ENCODE measurements at places on chromosomes 13 and 19. TPM values are rescaled to one million over a fixed set of nuclear protein-coding genes. Genes with fewer than 3 reads are reported as not detected.

- H3K4me3 ChIP-seq = no peak overlapping the region
- no peak overlapping the region for H3K27ac ChIP-seq
- no peak for DNase-seq
- no peaks in the 10 kb centered on the region for H3K27me3 ChIP-seq
- H3K36me3 ChIP-seq = no peaks in the 10 kb centered on the region
These were observed 50.5 kb downstream of the RFC3 start for GRCh38 chr13:33868343-33868994.

DNA sequence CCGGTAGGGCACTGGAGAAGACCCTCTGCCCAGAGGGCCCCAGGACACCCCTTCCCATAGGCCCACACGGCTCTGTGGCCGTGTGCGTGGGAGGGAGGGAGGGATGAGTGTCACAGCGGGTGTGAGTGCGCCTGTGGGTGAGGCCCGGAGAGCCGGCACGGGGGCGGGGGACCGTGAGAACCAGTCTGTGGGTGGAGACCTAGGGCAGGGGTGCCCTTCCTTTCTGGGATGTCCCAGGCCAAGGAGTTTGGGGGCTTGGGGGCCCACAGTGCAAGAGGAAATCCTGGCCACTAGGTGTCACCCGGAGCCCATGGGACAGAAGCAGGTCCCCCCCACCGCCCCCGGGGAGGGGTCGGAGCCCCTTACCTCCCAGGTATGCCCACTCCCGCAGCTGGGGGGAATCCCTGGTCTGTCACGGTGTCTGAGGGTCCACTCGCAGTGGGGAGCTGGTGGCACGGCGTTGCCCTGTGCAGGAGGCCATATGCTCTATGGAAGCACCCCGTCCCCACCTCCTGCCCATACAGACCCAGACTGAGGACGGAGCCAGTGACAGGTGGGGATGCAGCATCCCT lies 16.0 kb upstream of the SLC7A10 start:
- no peak for DNase-seq
- no peaks in the 10 kb centered on the region for H3K4me1 ChIP-seq
- H3K27ac ChIP-seq = no peak overlapping the region
- H3K27me3 ChIP-seq = no peaks in the 10 kb centered on the region
- H3K36me3 ChIP-seq = no peaks in the 10 kb centered on the region
- no peak overlapping the region for H3K4me3 ChIP-seq

GRCh38 chr19:27671876-27672275 lies 1541.1 kb downstream of the UQCRFS1 start:
- no peak for DNase-seq
- H3K4me1 ChIP-seq = peaks cover 34% of the 10 kb centered on the region
- H3K27me3 ChIP-seq = no peaks in the 10 kb centered on the region
- no peak overlapping the region for H3K27ac ChIP-seq
- no peaks in the 10 kb centered on the region for H3K36me3 ChIP-seq

DNA sequence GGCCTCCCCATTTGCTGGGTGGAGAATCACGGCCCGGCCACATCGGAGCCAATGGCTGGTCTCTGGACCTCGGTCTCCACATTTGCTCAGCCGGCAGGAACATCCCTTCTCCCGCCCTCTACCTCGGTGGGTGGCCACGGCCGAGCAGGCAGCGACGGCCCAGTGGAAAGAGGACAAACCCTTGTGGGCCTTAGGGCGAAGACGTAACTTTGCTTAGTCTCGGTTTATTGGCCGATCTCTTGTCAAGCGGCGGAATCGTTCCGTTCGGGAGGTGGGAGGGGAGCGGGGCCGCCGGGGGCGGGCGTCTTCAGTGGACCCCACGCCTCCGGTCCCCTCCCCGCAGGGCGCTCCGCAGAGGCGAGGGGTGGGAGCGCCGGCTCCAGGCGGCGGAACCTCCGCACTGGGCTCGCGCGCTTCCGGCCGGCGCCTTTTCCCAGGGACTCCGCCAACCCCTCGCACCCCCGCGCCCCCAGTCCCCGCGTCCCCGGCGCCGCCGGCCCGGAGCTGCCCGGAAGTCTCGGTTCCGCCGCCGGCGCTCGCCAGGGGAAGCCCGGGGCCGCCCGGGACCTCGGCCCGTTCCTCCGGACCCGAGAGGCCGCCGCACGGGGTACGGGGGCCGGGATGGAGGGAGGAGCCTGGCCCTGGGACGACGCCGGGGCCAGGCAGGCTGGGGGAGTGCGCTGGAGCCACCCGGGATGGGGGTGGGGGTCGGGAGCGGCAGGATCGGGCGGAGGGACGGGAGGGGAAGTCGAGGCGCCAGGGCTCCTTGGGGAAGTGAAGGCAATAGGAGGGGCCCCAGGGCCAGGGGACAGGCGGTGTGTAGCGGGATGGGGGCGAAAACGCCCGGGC lies at the start of gene ZNF580:
TSS of gene ZNF580 (plus strand) at position 426 of the 849 bp plus-strand sequence. CDS start 1,507 bp downstream, outside the sequence.
- peak within 1 kb of the TSS; percentile 79 for H3K27ac ChIP-seq
- H3K4me1 ChIP-seq = peaks cover 52% of the 10 kb centered on the region
- DNase-seq = peak; percentile 76
- peak within 1 kb of the TSS; percentile 87 for H3K4me3 ChIP-seq
- H3K27me3 ChIP-seq = no peaks in the 10 kb centered on the region
- no peaks in the 10 kb centered on the region for H3K36me3 ChIP-seq

- H3K4me3 ChIP-seq = peak within 1 kb of the TSS; percentile 78
- H3K27me3 ChIP-seq = no peaks in the 10 kb centered on the region
- H3K4me1 ChIP-seq = peaks cover 17% of the 10 kb centered on the region
- no peak for DNase-seq
- peak within 1 kb of the TSS; percentile 89 for H3K27ac ChIP-seq
- no peaks in the 10 kb centered on the region for H3K36me3 ChIP-seq
These were observed at the start of gene CLDND2 for GRCh38 chr19:51368366-51369282. CLDND2 (minus strand) TSS chr19:51369003; CDS start chr19:51368577, 426 bp downstream.

GRCh38 chr13:111344471-111345191 lies 24.2 kb downstream of the TEX29 start:
- no peaks in the 10 kb centered on the region for H3K36me3 ChIP-seq
- no peaks in the 10 kb centered on the region for H3K4me1 ChIP-seq
- H3K4me3 ChIP-seq = peak overlapping the region; percentile 12

GRCh38 chr13:27572234-27572901 lies 48.0 kb downstream of the LNX2 start:
- H3K27me3 ChIP-seq = no peaks in the 10 kb centered on the region
- no peak overlapping the region for H3K27ac ChIP-seq

DNA sequence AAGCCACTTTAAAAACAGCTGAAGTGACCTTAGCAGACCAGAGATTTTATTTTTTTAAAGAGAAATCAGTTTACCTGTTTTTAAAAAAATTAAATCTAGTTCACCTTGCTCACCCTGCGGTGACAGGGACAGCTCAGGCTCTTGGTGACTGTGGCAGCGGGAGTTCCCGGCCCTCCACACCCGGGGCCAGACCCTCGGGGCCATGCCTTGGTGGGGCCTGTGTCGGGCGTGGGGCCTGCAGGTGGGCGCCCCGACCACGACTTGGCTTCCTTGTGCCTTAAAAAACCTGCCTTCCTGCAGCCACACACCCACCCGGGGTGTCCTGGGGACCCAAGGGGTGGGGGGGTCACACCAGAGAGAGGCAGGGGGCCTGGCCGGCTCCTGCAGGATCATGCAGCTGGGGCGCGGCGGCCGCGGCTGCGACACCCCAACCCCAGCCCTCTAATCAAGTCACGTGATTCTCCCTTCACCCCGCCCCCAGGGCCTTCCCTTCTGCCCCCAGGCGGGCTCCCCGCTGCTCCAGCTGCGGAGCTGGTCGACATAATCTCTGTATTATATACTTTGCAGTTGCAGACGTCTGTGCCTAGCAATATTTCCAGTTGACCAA lies 10.8 kb downstream of the PLPPR3 start:
- no peak overlapping the region for H3K27ac ChIP-seq
- no peak for DNase-seq
- H3K4me1 ChIP-seq = peaks cover 5% of the 10 kb centered on the region

GRCh38 chr19:36265856-36266374 lies 51.0 kb downstream of the ZNF146 start:
- H3K27me3 ChIP-seq = no peaks in the 10 kb centered on the region
- no peaks in the 10 kb centered on the region for H3K4me1 ChIP-seq
- H3K4me3 ChIP-seq = no peak overlapping the region
- DNase-seq = no peak

DNA sequence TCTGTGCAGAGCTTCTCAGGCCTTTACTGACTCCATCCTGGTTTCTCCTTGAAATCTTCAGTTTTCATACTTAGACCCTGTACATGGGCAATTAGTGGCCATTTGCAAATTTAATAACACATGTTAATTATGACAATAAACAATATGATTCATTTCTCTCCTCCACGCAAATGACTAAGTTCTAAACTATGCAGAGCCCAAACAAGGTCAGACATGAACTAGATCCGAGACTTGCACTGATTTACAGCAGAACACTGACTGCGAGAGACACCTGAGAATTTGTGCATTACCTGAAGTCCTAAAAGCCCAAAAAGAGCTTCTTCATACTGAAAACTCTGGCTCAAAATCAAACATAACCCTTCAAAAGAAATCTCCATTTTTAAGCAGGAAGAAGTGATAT lies 521.8 kb downstream of the MYO16 start:
- H3K27me3 ChIP-seq = peaks cover 2% of the 10 kb centered on the region
- peaks cover 10% of the 10 kb centered on the region for H3K4me1 ChIP-seq
- no peak overlapping the region for H3K4me3 ChIP-seq
- H3K36me3 ChIP-seq = no peaks in the 10 kb centered on the region
- no peak for DNase-seq

DNA sequence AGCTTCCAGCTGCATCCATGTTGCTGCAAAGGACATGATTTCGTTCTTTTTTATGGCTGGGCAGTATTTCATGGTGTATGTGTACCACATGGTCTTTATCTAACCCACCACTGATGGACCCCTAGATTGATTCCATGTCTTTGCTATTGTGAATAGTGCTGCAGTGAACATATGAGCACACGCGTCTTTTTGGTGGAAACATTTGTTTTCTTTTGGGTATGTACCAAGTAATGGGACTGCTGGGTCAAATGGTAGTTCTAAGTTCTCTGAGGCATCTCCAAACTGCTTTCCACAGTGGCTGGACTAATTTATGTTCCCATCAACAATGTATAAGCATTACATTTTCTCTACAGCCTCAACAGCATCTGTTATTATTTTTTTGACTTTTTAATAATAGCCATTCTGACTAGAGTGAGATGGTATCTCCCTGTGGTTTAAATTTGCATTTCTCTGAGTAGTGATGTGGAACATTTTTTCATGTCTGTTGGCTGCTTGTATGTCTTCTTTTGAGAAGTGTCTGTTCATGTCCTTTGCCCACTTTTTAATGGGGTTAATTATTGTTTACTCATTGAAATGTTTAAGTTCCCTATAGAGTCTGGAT lies 6.8 kb upstream of the UBE2L5 start:
- DNase-seq = no peak
- no peak overlapping the region for H3K27ac ChIP-seq
- no peak overlapping the region for H3K4me3 ChIP-seq
- no peaks in the 10 kb centered on the region for H3K27me3 ChIP-seq

Gene TTYH1
- 0.40 TPM for polyA plus RNA-seq

Gene NKPD1
- not detected for polyA plus RNA-seq

Gene PCSK4
- polyA plus RNA-seq = 0.74 TPM

Gene CCDC122
- polyA plus RNA-seq = 1.3 TPM

Gene GJB2
- polyA plus RNA-seq = 0.47 TPM

Gene ZNF264
- 2.4 TPM for polyA plus RNA-seq

All from psoas muscle (tissue), 8 donors.